ENCODE measurements at places on chromosomes 2 and 18.
A peak's percentile ranks its signal among the peaks of the same experiment; 100 is the strongest.

GRCh38 chr2:71512386-71512785 lies 59.0 kb downstream of the DYSF start:
- DNase-seq = no peak

DNA sequence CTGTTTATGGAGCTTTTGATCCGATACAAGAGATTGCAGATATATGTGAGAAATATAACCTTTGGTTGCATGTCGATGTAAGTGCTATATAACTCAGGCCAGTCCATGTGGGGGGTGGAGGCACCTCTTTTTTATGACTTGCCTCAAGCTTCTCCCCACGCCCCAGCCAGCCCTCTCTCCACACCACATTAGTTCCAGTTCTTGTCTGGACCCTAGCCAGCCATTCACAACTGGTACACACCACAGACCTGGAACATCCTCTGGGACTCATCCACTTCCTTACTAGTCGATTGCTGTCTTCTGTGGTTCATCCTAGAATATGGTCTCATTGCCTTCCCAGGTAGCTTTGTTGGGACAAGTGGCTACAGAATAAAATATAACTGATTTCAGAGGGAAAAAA lies 31.0 kb downstream of the GAD1 start:
- no peak for DNase-seq

- DNase-seq = no peak
These were observed 105.4 kb upstream of the TLK1 start for GRCh38 chr2:171266102-171266501.

- DNase-seq = peak; percentile 38
These were observed at the start of gene GALNT14 for GRCh38 chr2:31138037-31138962. Gene GALNT14, minus strand, starts transcription at chr2:31138440. Its CDS starts 354 bp downstream, at chr2:31138086.

DNA sequence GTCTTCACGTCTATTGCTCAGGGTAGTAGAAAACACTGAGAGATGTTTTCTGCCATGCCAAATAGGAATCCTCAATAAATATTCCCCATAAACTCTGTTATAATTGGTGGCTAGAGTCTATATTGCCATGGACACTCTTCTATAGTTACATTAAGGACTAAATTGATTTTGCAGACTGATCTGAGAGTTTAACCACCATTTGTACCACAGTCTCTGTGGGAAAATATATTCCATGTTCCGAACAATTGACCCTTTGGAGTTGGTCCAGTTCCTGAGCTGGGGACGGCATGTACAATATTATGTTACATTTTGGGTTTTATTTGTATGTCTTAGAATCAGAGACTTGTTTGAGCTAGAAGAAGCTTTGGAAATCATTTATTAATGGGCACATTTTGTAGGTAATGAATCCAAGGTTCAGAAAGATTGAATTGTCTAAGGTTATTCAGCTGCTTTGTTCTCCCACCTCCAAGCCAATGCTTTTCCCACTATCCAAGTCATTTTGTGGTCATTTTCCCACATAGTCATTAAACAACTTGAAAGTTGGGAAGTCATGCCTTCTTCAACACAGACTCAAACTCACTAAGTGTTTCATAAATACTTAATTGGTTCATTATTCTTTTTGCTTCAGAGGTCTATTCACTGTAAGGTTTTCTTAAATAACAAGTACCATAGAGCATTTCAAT lies 5.1 kb upstream of the PPP1CB start:
- no peak for DNase-seq

DNA sequence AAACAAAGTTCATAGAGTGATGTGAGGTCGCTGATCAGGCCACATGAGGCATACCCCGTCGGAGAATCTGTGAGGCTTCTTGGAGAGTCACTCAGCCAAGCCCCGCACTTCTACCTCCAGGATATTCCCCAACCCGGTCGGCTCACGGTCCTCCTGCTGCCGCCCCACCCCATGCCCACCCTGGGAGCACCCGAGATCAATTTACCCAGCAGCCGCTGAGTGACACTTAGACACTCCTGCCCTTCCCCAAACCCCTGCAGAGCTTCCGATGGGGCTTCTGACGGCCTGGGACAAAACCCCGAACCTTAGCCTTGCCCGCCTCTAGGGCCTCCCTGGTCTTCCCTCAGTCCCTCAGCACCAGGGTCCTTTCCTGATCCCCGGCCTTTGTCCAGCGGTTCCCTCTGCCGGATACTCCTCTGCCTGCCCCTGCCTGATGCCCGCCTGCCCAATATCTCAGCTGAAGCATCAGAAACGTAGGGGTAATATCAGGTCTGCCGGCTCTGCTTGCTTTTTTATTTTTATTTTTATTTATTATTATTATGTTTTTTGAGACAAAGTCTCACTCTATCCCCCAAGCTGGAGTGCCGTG lies 18.9 kb upstream of the OTOS start:
- no peak for DNase-seq

DNA sequence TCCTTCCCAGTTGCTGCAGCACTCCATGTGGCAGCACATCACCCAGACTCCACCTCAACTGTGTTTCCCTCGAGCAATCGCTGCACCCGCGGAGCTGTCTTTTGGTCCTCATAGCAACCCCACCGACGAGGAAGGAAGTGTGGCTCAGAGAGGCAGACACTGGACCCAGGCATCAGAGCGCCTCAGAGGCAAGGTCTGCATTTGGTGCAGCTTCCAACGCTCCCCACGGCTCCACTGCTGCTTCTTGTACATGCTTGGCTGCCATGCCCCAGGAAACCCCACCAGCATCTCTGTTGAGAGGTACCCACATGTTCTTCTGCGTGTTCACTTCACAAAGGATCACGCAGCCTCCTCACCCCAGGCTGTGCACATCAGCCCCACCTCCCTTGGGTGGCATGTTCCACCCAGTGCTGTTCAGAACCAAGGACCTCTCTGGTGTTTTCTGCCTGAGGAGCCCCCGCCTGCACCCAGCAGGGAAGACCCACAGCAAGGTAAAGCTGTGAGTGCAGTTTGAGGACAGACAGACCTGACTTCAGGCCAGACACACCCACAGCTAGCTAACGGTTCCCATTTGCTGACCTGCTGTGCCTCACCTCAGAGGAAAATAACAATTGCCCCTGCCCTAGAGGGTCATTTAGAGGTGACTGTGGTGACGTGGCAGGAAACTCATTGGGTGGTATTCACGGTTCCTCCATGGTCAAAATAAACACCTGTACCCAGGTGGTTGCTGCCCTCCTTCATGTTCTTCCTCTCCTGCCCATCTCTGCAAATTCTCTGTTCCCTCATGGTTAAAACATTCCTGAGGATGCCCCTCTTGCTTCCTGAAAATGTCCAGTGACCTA lies 326.3 kb upstream of the MYT1L start:
- no peak for DNase-seq

GRCh38 chr2:38648107-38648761 lies 17.7 kb upstream of the GALM start:
- no peak for DNase-seq

- DNase-seq = no peak
These were observed 8.1 kb downstream of the SP9 start for GRCh38 chr2:174342686-174343342.
